T-cell (primary cell): ENCODE measurements at places on chromosomes 7 and 10.

GRCh38 chr10:114635101-114635500 lies 23.0 kb downstream of the ABLIM1 start:
- no peak overlapping the region for H3K27ac ChIP-seq
- DNase-seq: no peak
- H3K36me3 ChIP-seq: no peaks in the 10 kb centered on the region
- H3K4me1 ChIP-seq: no peaks in the 10 kb centered on the region
- H3K4me3 ChIP-seq: no peak overlapping the region
- H3K27me3 ChIP-seq: peaks cover 26% of the 10 kb centered on the region

- no peak for DNase-seq
- no peaks in the 10 kb centered on the region for H3K4me1 ChIP-seq
- H3K4me3 ChIP-seq: no peak overlapping the region
- peaks cover 3% of the 10 kb centered on the region for H3K27me3 ChIP-seq
- H3K36me3 ChIP-seq: no peaks in the 10 kb centered on the region
- no peak overlapping the region for H3K27ac ChIP-seq
Measured at GRCh38 chr7:121475806-121476205, 79.7 kb upstream of the FAM3C start.

DNA sequence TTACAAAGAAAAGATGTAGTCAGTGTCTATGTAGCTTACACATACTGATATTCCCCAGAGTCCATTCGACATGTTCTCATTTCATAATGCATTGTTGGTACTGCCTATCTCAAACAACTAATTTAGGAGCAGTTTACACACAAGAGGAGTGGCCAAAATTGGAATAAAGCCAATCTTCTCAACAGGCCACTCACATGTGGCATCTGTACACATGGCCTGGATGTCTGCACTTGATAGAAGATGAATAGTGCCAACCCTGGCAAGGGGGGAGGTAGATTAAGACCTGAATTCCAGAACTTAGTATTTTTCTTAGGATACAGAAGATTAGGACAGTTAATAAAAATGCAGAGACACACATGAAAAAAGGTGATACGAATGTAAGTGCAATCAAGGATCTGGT lies 125.3 kb upstream of the STARD3NL start:
- H3K27me3 ChIP-seq: peaks cover 19% of the 10 kb centered on the region
- no peak overlapping the region for H3K4me3 ChIP-seq
- no peak overlapping the region for H3K27ac ChIP-seq

DNA sequence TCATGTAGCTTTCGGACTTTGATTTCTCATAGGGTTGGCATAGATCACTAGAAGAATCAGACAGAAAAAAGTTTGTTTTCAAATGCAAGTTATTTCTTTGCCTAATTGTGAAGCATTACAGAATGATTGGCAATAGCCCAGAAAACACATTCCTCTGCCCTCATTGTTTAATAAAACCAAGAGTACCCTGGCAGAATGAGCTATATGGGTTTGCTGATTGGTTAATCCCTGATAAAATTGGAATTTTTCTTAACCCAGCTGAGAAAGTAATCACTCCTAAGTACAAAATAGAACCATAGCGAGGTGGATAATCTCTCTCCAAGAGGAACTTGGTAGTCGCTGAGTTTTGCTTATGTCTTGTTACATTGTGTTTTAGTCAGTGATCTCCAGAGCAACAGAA lies 30.9 kb upstream of the CREB5 start:
- H3K27ac ChIP-seq: no peak overlapping the region
- no peaks in the 10 kb centered on the region for H3K4me1 ChIP-seq
- H3K4me3 ChIP-seq: no peak overlapping the region
- H3K36me3 ChIP-seq: no peaks in the 10 kb centered on the region
- no peak for DNase-seq
- H3K27me3 ChIP-seq: no peaks in the 10 kb centered on the region

DNA sequence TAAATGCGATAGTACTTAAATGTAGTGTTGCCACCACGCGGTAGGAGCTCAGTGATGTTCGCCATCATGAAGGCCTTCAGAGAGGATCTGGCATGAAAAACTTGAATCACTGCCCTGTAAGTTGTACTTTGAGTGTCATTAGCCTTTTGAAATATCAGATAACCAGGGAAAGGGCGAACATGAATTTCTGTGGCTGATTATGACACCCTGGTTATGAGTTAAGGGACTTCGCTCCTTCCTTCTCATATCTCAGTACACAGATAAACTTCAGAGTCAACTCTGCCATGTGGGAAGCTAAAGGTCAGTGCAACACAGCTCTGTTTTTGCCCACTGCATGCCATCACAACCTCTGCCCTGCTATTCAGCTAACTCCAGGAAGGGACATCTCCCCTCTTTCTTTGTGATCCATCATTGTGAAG lies 8.9 kb upstream of the ACSL5 start:
- H3K36me3 ChIP-seq: no peaks in the 10 kb centered on the region
- H3K4me1 ChIP-seq: peaks cover 43% of the 10 kb centered on the region
- peaks cover 12% of the 10 kb centered on the region for H3K27me3 ChIP-seq
- no peak overlapping the region for H3K4me3 ChIP-seq

DNA sequence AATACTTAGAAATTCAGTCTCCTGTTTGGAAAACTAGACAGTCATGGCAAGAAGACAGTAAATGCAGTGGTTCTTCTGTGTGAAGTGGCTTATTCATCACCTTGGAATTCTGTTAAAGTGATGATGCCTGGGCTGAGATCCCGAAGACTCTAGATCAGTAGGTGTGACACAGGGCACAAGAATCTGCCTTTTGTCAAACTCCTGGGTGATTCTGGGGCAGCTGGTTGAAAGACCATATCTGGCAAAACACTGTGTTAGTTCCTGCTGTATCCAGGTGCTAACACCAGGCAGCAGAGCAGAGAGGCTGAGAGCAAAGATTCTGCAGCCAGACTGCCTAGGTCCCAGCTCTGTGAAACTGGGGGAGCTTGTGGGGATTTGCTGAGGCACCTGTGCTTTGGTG lies 26.5 kb downstream of the MRC1 start:
- H3K27ac ChIP-seq: no peak overlapping the region
- H3K36me3 ChIP-seq: no peaks in the 10 kb centered on the region
- H3K4me3 ChIP-seq: no peak overlapping the region
- no peak for DNase-seq
- H3K27me3 ChIP-seq: peaks cover 3% of the 10 kb centered on the region
- no peaks in the 10 kb centered on the region for H3K4me1 ChIP-seq

DNA sequence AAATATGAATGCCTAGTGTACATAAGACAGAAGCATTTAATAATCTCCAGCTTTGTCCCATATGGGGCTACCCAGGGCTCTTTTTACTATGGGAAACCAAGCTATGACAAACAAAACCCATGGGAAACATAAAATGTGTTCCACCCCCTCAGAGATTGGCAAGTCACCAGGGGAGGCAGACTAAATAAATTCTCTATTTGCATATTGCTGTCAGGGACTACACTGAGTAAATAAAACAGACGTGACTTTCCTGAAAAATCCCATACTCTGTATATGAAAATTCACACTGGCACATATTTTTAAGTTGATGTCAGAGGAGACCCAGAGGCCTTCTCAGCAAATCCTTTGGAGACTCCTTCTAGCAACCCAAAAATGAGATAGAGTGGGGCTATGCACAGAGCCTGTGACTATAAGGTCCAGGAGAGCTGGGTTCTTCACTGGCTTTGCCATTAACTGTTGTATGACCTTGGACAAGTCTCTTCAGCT lies 44.0 kb upstream of the HPSE2 start:
- H3K4me1 ChIP-seq: no peaks in the 10 kb centered on the region
- DNase-seq: no peak
- no peak overlapping the region for H3K27ac ChIP-seq
- H3K36me3 ChIP-seq: no peaks in the 10 kb centered on the region
- H3K27me3 ChIP-seq: no peaks in the 10 kb centered on the region

GRCh38 chr7:127107601-127108007 lies 145.1 kb downstream of the GRM8 start:
- no peaks in the 10 kb centered on the region for H3K27me3 ChIP-seq
- H3K4me3 ChIP-seq: no peak overlapping the region
- H3K4me1 ChIP-seq: no peaks in the 10 kb centered on the region
- DNase-seq: no peak

DNA sequence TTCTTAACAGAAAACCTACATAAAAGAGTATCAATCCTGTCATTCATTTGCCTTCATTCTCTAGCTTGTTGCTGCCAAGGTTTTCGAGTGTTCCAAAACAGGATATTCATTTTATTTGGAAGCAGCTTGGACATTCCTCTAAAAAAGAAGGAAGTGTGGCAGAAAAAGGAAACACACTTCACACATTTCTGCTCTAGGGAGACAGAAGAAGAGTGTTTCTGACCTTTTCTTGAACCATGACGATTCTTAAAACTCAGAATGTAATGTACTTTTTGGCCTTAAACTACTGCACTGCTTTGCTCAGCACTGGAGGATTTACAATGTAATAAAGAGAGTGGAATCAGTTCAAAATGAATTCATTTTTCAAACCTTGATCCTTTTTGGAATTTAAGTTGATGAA lies 81.3 kb downstream of the SEMA3A start:
- H3K27ac ChIP-seq: no peak overlapping the region
- no peaks in the 10 kb centered on the region for H3K4me1 ChIP-seq
- no peak for DNase-seq
- no peaks in the 10 kb centered on the region for H3K36me3 ChIP-seq
- no peak overlapping the region for H3K4me3 ChIP-seq

DNA sequence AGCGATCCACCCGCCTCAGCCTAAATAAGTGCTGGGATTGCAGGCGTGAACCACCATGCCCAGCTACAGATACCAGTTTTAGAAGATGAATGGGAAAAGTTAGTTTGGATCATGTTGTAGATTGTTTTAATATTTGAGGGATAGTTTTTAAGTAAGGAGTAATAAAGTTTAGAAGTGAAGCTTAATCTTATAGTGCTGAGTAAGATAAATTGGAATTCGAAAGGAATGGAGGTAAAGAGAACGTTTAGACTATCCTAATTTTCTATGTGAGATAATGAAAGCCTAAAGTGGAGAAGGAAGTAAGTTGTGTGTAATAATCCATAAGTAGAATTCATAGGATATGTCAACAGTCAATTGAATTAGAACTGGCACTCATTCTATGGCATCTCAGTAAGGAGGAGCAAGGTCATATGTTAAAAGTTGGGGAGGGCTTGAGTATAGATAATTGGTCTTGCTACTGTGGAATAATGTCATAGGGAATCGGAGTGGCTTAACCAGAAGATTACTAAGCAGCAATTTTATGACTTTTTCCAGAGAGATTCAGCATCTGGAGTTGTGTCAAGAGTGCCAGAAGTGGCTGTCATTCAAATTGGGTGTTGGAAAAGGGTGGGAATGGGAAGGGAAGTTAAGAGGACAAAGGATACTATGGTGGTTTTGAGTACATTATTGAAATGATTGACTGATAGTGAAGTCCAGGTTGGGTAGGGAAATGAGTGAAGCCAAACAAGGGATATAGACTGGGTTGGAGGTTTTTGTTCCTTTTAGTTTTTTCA lies 12.1 kb downstream of the TAX1BP1 start:
- H3K27ac ChIP-seq: no peak overlapping the region
- no peaks in the 10 kb centered on the region for H3K36me3 ChIP-seq
- H3K4me3 ChIP-seq: no peak overlapping the region
- H3K4me1 ChIP-seq: no peaks in the 10 kb centered on the region

DNA sequence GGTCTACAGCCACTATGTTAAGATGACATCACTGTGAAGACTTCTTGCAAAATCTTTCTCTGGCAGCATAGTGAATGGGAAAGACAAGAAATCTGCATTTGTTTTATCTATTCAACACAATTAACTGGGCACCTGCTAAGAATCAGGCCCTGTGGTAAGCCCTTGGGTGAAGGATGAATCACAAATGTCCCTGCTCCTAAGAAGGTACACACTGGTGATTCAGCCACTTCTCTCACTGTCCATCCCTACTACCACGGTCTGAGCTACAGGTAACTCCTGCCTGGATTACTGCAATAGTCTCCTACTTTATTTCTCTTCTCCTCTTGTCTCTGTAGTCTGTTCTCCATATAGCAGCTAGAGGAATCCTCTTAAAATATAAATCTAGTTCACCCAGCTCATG lies 116.1 kb downstream of the HIBADH start:
- no peak overlapping the region for H3K27ac ChIP-seq
- no peaks in the 10 kb centered on the region for H3K36me3 ChIP-seq
- no peaks in the 10 kb centered on the region for H3K4me1 ChIP-seq
- no peaks in the 10 kb centered on the region for H3K27me3 ChIP-seq
- no peak for DNase-seq

DNA sequence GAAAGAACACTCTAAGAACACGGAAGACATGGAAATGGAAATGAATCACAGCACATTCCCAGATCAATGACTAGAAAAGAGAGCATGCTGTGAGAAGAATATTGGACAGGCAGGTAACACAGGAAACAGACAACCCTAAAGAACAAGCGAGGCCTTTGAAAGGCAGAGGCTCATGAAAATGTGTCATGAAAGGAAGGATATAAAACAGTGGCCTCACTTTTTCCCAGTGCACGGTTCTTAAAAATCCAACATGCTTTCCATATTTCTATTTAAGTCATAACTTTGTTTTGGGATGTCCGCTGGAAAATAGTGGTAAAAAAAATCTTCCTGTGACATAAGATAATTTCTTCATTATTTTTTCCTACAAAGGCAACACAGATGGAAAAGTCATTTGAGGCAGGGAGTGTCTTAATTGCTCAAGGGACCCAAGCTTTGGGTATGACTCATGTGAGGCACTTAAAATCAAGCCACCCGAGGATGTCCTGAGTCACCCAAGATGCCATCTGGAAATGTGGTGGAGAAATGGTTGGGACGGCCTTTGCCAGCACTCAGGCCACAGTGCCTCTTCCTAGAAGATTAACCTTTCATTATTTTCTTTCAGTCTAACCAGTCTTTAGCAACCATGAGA lies 17.0 kb downstream of the ITIH5 start:
- H3K4me3 ChIP-seq: no peak overlapping the region
- H3K4me1 ChIP-seq: no peaks in the 10 kb centered on the region
- no peaks in the 10 kb centered on the region for H3K36me3 ChIP-seq
- DNase-seq: no peak

- no peaks in the 10 kb centered on the region for H3K4me1 ChIP-seq
- H3K27ac ChIP-seq: no peak overlapping the region
- no peaks in the 10 kb centered on the region for H3K36me3 ChIP-seq
- H3K27me3 ChIP-seq: no peaks in the 10 kb centered on the region
- no peak for DNase-seq
- H3K4me3 ChIP-seq: no peak overlapping the region
Measured at GRCh38 chr7:34157137-34157536, 251.8 kb downstream of the BMPER start.

DNA sequence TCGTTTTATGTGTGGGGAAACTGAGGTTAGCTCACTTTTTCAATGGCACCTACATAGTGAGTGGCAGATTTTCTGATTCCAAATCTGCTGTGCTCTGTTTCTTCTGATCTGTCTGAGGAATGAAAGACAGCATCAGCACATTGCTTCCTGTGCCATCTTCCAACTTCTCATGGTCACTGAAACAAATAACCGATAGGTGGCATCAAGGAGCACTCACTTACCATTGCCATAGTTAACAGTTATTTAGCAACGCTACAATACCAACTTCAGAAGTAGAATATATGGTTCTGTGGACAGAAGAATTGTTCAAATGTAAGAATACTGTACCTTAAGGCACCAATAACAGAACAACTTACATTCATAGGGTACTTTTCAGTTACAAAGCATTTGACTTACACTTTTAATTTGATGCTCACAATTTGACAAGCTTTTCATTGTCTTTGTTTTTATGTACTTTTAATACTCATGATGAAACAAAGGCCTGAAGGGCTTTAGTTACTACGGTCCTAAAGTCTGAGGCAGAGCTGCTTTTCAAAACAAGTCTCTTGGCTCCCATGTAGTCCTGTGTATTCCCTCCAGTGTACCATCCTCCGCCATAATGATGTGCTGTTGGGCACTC lies 228.9 kb upstream of the TCF7L2 start:
- no peaks in the 10 kb centered on the region for H3K4me1 ChIP-seq
- DNase-seq: no peak
- no peak overlapping the region for H3K4me3 ChIP-seq
- no peak overlapping the region for H3K27ac ChIP-seq
- no peaks in the 10 kb centered on the region for H3K36me3 ChIP-seq
- H3K27me3 ChIP-seq: no peaks in the 10 kb centered on the region

GRCh38 chr10:35607475-35608327 lies 2.6 kb downstream of the GJD4 start:
- no peaks in the 10 kb centered on the region for H3K36me3 ChIP-seq
- DNase-seq: no peak
- peaks cover 50% of the 10 kb centered on the region for H3K27me3 ChIP-seq
- H3K4me1 ChIP-seq: no peaks in the 10 kb centered on the region
